ENCODE measurements at places on chromosomes 5 and 9.

- no peak for DNase-seq
These were observed 6.4 kb upstream of the ZFR start for GRCh38 chr5:32450952-32451351.

DNA sequence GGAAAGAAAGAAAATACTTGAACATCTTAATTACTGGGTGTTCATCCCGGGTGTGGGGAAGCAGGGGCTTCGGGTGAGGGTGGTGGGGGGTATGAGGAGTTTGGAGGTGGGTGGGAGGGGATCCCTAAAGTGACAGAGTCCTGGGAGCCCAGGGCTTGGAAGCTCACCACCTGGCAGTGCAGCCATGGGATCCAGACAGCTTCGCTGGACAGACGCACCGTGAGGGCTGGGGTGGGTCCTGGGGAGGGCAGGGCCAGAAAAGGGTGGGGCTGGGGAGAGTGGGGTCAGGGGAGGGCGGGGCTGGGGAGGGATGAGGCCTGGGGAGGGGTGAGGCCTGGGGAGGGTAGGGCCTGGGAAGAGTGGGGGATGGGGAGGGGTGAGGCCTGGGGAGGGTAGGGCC lies 127.5 kb upstream of the LPCAT1 start:
- DNase-seq: no peak

DNA sequence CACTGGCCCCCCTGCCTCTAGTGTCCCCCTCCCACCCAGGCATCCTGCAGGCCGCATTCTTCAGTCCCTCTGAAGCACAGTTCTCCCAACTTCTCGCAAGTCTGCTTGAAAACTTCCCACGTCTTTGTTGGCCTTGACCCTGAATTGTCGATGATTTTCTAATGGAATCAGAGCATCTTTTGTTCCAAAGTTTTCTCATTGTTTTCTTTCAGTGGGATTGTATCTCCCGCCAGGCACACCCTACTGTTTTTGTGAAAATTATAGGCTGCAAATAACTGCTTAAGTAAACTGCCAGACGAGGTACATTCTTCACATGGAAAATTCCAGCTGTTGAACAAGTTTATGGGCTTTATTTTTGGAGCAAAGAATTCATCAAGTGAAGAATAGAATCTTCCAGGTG lies 122.6 kb upstream of the SLC25A48 start:
- no peak for DNase-seq

DNA sequence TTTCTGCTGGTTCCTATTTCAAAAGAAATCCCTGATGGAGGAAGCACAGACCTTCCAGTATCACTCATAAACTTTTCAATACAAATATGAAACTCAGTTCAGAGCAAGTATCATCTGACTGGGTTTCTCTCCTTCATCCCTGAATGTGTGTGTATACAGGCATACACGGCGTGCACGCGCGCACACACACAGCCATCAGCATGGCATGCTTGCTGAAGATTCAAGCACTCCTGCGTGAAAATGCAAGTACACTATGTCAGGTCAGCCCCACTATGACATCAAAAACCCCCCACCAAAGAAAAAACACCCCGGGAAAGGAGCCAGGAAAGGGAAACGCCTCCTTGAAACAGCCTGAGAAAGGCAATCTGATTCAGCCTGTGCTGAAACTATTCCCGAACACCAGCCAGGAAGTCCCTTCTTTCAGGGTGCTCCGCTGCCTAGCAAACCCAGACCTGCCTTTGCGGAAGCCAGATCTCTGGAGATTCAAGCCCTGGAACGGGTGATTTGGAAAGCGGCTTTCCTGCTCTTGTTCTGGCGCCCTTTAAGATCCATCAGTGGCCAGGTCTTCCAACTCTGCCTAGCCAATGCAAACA lies 831 bp downstream of the KLHL3 start:
- DNase-seq: no peak

DNA sequence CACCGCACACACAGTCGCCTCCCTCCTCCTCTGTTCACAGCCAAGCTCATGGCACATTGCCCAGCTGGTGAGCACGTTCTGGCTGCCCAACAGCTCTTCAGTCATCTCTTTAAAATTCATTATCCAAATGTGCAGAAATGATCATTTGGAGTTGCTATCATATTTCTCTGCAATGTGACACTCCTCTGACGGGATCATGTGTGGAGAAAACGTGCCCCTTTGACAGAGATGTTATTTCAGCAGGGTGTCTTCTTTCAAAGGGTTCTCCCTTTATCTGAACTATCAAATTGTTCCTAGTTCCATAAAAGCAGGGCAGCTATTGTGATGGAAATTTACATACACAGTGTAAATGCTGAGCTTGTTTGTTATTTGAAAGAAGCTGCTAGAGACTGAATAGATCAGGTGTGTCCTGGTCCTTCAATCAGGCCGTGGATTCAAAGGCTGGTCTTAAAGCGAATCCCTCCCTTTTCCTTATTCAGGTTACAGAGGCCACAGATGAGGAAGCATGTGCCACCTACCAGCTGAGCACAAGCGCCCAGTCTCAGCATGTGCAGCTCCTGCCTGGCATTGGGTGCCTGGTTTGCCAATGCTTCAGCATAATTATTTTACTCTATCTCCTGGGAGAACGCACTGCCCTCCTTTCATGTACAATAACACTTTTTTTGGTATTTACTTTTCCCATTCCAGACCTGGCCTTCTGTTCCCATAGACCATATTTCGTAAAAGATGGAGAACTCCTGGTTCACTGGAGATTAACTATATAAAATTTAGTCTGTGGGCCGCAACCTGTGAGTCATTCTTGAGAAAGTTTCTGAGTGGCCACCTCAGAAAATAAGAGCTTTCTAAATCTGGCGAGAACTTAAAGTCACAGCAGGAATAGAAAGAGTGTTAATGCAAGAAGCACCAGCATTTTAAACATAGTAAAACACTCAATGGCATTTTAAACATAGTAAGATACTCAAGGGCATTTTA lies 433.7 kb downstream of the ENC1 start:
- peak; percentile 75 for DNase-seq

DNA sequence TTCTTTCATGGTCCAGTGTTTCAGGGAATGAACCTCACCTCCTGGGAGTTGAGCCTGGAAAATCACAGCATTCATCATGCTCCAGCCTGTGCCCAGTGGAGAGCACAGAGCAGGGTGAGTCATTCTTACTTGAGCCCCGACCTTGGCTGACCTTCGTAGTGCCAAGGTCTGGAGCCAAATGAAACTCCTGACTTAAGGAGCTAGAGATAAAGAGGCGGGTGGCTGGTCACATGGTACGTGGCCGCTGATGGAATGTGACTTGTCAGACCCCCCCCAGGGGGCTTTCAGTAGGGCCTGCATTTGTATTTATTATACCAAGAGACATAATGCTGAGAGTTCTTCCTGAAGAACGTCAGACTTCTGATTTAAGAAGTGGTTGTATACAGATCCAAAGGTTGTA lies 15.0 kb upstream of the PIP5K1B start:
- no peak for DNase-seq

- no peak for DNase-seq
These were observed 77.7 kb upstream of the NFIB start for GRCh38 chr9:14391620-14392019.

GRCh38 chr9:121699571-121700164 lies 48.2 kb downstream of the DAB2IP start:
- no peak for DNase-seq

DNA sequence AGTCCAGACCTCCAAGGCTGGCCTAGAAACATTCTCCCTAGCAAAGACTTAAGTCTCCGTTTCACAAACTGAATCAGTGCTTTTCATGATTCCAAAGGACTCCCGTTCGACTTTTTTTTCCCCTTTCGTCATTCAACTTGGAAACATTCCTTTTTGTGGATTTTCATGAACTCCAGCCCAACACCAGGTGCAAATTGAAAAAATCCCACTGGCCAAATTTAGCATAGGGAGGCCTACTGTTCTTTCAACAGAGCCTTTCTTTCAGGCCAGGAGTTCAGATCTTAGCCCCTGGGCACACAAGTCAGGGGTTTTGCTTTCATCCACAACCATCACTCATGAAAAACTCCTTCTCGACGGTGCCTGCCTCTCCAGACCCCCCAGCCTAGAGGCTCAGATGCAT lies 285.3 kb downstream of the PIK3R1 start:
- no peak for DNase-seq

GRCh38 chr9:90890146-90890810 lies 88.7 kb downstream of the SYK start:
- DNase-seq: no peak

DNA sequence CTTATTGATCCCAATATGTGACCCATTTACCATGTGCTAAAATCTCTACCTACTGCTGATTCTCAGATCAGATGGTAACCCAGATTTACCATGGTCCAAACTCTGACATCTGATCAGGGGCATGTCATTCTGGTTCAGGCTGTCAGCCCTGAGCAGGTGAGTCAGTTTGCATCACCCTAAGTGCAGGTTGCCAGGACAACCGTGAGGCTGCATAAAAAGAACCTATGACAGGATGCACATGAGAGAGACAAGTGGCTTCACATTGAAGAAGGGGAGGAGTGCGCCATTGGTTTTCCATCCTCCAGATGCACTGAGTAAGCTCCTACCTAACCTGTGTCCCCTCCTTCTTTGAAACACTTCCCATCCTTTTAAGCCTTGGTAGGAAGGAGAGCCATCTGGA lies 801 bp upstream of the PRSS3 start:
- DNase-seq: no peak

DNA sequence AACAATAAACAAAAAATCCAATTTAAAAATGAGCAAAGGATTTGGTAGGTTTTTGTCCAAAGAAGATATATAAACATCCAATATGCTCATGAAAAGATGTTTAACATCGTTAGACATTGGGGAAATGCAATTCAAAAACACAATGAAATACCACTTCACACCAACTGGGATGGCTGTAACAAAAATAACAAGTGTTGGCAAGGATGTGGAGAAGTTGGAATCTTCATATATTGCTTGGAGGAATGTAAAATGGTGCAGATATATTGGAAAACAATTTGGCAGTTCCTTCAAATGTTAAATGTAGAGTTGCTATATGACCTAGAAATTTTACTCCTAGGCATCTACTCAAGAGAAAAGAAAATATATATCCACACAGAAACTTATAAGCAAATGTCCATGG lies 224.3 kb downstream of the AUH start:
- no peak for DNase-seq

Measured in NCI-H2171 (cell line).